ENCODE measurements at places on chromosomes 6 and 20. TPM values are rescaled to one million over a fixed set of nuclear protein-coding genes. Genes with fewer than 3 reads are reported as not detected.

- peak; percentile 7 for DNase-seq
Observed at GRCh38 chr20:41734506-41734945, 116.3 kb upstream of the CHD6 start.

Gene ARMC2
- total RNA-seq, result 1.0 TPM

DNA sequence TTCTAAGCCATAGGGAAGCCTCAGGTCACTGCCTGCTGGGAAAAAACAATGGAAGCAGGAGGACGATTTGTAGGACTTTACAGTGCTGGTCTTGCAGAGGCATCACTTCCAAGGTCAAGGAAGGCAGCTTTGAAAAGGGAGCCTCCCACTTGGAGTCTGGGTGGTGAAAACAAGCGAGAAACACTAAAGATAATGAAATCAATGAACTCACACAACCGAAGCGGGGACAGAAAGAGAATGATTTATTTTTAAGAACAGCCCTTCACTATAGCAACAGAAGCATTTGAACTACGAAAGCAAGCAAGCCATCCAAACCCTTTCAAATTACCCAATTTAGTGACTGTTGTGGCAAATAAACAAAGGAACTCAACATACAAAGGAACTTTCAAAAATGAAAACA lies 227.5 kb downstream of the THBS2 start:
- DNase-seq, result no peak

Gene TMEM217
- 13.8 TPM for total RNA-seq

Gene SLC17A3
- not detected for total RNA-seq

- no peak for DNase-seq
Observed at GRCh38 chr6:125477156-125477555, 175.4 kb upstream of the HDDC2 start.

DNA sequence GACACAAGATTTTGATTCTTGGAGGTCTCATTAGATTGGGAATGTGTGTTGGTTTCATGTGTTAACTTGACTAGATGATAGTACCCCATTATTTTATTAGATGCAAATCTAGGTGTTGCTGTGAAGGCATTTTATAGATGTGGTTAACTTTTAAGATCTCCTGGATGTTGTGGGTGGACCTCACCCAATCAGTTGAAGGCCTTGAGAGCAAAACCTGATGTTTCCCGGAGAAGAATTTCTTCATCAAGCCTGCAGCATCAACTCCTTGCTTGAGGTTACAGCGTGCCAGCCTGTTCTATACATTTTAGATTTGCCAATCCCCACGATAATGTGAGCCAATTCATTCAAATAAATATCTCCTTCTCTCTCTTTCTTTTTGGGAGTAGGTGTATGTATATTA lies 66.8 kb upstream of the EXOC2 start:
- no peak for DNase-seq

Gene XKR7
- not detected for total RNA-seq

- no peak for DNase-seq
Observed at GRCh38 chr6:139570166-139570565, 195.7 kb upstream of the CITED2 start.

GRCh38 chr6:151482290-151482689 lies 11.5 kb upstream of the CCDC170 start:
- no peak for DNase-seq

- no peak for DNase-seq
Observed at GRCh38 chr6:16121339-16121738, 7.5 kb upstream of the MYLIP start.

Gene GJA10
- not detected for total RNA-seq

Gene IL17F
- not detected for total RNA-seq

Gene CDH4
- 11.9 TPM for total RNA-seq

- DNase-seq, result no peak
Observed at GRCh38 chr20:44696315-44696714, 18.9 kb upstream of the CCN5 start.

Gene MYLK4
- 0.35 TPM for total RNA-seq

Gene ADISSP
- total RNA-seq, result 27.7 TPM

DNA sequence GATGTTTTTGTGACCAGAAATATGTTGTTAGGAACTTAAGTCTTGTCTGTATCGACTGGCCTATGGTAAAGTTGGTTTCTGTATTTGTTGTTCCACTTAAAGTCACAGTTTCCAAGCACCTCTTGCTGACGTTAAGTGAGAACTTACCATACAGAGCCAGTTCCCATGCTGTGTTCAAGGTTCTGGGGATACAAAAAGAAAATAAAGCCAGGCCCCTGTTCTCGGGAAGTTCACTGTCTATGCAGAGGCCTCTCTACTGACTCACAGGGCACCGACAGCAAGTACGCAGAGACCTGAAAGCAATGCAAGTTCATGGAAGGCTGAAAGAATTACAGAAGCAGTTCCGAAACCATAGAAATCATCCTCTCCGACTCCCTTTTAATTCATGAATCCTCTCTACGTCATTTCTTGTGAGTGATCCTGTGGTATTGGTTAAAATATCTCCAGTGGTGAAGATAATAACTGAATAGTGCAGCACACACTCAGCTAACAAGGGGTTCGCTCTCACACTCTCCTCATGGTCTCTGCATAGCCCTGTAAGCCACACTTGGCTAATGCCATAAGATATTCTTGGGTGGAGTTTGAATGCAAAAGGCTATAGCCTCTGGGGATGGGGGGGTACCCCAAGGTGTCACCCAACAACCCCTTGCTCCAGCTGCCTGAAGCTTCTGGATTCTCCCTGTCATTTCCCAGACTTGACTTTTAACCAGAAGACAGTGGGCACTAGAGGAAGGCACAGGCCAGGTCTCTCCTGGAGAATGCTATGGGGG lies 91.2 kb upstream of the EXOC2 start:
- DNase-seq, result no peak

GRCh38 chr20:44528309-44528708 lies 6.4 kb upstream of the SERINC3 start:
- DNase-seq, result no peak

DNA sequence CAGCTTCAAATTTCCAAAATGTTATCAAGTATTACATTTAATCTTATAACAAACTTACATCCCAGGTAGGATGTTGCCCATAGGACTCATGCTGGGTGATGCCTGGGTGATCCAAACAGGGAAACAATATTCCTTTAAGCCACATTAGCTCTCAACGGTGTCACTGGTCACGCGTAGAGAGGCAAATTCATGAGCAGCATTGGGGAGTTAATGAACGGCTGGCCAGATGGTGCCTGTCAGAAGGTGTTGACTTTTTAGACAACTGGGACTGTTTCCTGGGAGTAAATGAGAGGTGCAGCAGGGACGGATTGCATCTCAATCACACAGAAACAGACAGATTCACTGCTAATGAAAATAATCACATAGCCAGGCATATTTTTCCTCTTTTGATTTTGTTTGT lies 83.3 kb upstream of the ID4 start:
- no peak for DNase-seq

Gene FGD2
- not detected for total RNA-seq

Data from glomerular endothelial cell (primary cell).